ENCODE measurements at places on chromosomes 4 and X.

DNA sequence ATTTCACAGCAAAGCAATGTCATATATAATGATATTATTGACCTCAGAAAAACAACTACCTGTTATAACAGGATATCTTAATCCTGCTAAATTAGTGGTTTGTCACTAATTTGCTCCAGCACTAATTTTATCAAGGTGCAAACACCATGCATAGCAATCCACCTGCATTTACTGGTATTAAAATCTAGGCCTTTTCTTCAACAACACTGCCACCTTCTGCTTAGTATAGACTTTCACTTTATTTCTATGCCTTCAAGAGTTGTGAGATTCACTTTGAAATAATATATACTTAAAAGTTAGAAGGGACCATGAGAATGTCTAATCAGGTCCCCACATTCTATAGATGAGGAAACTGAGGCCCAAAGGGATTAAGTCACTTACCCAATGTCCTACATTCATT, 82.1 kb upstream of the IQCM start:
- no peak for DNase-seq
- H3K27me3 ChIP-seq: no peaks in the 10 kb centered on the region
- H3K4me1 ChIP-seq: no peaks in the 10 kb centered on the region
- no peak overlapping the region for H3K4me3 ChIP-seq

DNA sequence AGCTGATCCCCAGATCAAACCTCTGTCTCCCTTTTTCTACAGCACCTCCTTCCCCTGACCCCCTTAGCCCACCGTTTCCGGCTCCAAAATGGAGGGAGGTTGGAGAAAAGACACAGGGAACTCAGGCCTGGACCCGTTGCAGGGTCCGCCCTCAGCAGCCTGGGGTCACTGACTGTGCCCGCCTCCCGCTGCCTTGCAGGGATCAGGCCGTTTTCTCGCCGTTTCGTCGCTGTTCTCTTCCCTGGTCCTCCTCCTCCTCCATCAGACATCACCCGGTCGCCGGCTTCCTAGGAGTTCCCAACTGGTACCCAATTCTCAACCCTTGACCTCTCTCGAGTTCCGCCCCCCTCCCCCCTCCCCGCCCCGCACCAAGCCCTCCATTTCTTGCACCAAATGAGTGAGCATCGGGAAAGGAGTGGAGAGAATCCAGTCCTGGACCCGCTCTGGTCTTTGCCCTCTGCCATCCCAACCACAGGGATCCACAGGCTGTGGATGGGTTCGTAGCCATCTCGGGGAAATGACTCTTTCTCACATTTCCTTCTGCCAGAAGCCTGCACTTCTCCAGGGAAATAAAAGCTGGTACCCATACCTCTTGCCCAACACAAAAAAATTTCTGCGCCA, 493 bp downstream of the TCEAL5 start:
- no peaks in the 10 kb centered on the region for H3K36me3 ChIP-seq
- H3K4me1 ChIP-seq: peaks cover 9% of the 10 kb centered on the region
- H3K27me3 ChIP-seq: peaks cover 34% of the 10 kb centered on the region
- H3K4me3 ChIP-seq: peak overlapping the region; percentile 59
- no peak for DNase-seq
- H3K27ac ChIP-seq: no peak overlapping the region

DNA sequence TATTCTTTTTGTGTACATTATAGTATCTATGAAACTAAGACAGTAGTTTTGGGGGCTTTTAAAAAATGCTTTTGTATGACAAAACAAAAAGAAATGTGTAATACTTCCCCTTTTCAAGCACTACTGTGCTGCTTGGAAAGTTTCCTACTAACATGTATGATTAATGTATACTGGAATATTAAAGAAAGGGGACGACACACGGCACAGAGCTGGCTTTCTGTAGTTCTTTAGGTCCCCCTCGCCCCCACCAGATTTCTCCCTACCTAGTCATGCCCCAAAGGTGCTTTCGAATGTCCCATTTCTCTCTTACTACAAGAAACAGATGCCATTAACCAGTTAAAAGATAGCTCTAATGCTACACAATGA, 1.6 kb upstream of the AP1S2 start:
- peak overlapping the region; percentile 58 for H3K4me3 ChIP-seq
- H3K27me3 ChIP-seq: no peaks in the 10 kb centered on the region
- peaks cover 21% of the 10 kb centered on the region for H3K4me1 ChIP-seq
- peak overlapping the region; percentile 98 for H3K27ac ChIP-seq
- H3K36me3 ChIP-seq: peaks cover 8% of the 10 kb centered on the region

GRCh38 chrX:50432829-50433289, 37.8 kb downstream of the DGKK start:
- no peaks in the 10 kb centered on the region for H3K4me1 ChIP-seq
- H3K4me3 ChIP-seq: no peak overlapping the region
- H3K27ac ChIP-seq: no peak overlapping the region
- DNase-seq: no peak
- no peaks in the 10 kb centered on the region for H3K36me3 ChIP-seq
- no peaks in the 10 kb centered on the region for H3K27me3 ChIP-seq

- peaks cover 44% of the 10 kb centered on the region for H3K27me3 ChIP-seq
- peaks cover 14% of the 10 kb centered on the region for H3K4me1 ChIP-seq
- H3K36me3 ChIP-seq: no peaks in the 10 kb centered on the region
- H3K27ac ChIP-seq: no peak overlapping the region
These were observed 1.6 kb downstream of the TRPC3 start for GRCh38 chr4:121950212-121950679.

DNA sequence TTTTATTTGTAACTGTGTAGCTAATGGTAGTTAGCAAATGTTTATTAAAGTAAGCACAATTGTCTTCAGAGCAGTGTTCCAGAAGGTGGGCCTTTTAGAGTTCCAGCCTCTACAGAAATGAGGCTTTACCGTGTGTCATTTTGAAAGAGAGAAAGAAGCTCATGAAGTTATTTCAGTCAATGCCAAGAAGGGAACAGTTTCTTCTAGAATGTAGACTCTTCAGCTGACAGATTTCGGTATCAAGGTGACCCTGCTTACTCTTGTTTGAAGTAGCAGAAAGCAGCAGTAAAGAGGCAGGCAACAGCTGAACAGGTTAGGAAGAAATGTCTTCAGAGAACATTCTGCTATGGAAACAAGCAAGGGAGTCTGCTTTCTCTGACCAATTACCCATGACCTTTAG, 93.6 kb downstream of the TASL start:
- H3K27ac ChIP-seq: no peak overlapping the region
- H3K4me1 ChIP-seq: no peaks in the 10 kb centered on the region
- DNase-seq: no peak
- H3K4me3 ChIP-seq: no peak overlapping the region

DNA sequence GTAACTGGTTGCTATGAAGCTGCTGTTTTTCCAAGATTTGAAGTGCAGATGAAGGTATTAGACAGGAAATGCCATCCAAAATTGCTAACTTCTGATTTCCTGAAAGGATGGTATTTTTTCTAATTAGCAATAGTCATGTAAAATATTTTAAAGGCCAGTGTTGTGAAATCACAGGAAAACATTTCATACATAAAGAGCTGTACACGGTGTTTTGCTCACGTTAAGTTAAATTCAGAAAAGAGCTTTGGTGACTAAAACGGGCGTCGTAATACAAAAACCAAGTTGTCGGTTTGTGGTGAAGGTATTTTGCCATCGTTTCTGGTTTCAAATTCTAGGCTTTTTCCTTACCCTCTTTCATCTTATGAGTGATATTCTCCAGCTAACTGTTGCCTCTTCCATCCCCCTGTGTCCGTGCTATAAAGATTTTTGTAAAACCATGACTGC, 39.8 kb downstream of the AFF1 start:
- H3K36me3 ChIP-seq: no peaks in the 10 kb centered on the region
- no peaks in the 10 kb centered on the region for H3K27me3 ChIP-seq
- DNase-seq: no peak
- H3K4me1 ChIP-seq: peaks cover 27% of the 10 kb centered on the region

- H3K27ac ChIP-seq: no peak overlapping the region
- no peaks in the 10 kb centered on the region for H3K4me1 ChIP-seq
- no peaks in the 10 kb centered on the region for H3K36me3 ChIP-seq
- H3K4me3 ChIP-seq: no peak overlapping the region
- no peak for DNase-seq
These were observed 6.6 kb upstream of the THOC2 start for GRCh38 chrX:123739474-123739873.

- no peaks in the 10 kb centered on the region for H3K27me3 ChIP-seq
- peaks cover 9% of the 10 kb centered on the region for H3K4me1 ChIP-seq
- H3K36me3 ChIP-seq: peaks cover 34% of the 10 kb centered on the region
- DNase-seq: no peak
- H3K4me3 ChIP-seq: no peak overlapping the region
These were observed 18.9 kb downstream of the LAMP2 start for GRCh38 chrX:120450163-120450562.

- H3K27ac ChIP-seq: no peak overlapping the region
- no peak overlapping the region for H3K4me3 ChIP-seq
- H3K4me1 ChIP-seq: no peaks in the 10 kb centered on the region
- peaks cover 4% of the 10 kb centered on the region for H3K27me3 ChIP-seq
- no peaks in the 10 kb centered on the region for H3K36me3 ChIP-seq
These were observed 273.5 kb downstream of the C4orf33 start for GRCh38 chr4:129369361-129370010.

- DNase-seq: no peak
- no peak overlapping the region for H3K27ac ChIP-seq
- H3K4me1 ChIP-seq: no peaks in the 10 kb centered on the region
These were observed 914.5 kb upstream of the AGA start for GRCh38 chr4:178356725-178357124.

GRCh38 chr4:77433418-77433733, 172.2 kb upstream of the CXCL13 start:
- no peak for DNase-seq
- H3K27me3 ChIP-seq: no peaks in the 10 kb centered on the region
- no peaks in the 10 kb centered on the region for H3K36me3 ChIP-seq
- no peak overlapping the region for H3K27ac ChIP-seq
- no peak overlapping the region for H3K4me3 ChIP-seq
- peaks cover 4% of the 10 kb centered on the region for H3K4me1 ChIP-seq

- H3K4me1 ChIP-seq: no peaks in the 10 kb centered on the region
- H3K27ac ChIP-seq: no peak overlapping the region
- no peaks in the 10 kb centered on the region for H3K27me3 ChIP-seq
- H3K36me3 ChIP-seq: no peaks in the 10 kb centered on the region
These were observed 642.8 kb upstream of the DIPK2B start for GRCh38 chrX:45843518-45843917.

DNA sequence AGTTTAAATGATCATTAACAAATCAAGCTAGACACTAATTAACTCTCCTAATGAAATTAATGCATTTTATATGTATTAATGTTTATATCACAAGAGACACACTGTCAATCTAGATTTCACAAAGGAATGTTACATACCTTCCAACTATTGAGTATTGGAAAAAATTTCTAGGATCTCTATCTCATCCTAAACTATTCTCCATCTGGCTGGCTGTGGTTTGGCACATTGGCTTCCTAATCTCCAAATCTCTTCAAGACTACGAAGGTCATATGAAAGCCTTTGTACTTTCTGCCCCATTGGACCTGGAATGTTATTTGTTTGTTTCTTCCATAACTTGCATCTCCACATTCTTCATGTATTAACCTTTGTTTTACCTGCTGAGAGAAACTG, 1160.0 kb downstream of the ADGRL3 start:
- H3K27me3 ChIP-seq: no peaks in the 10 kb centered on the region
- no peak overlapping the region for H3K27ac ChIP-seq
- H3K4me3 ChIP-seq: no peak overlapping the region
- no peak for DNase-seq
- no peaks in the 10 kb centered on the region for H3K36me3 ChIP-seq

DNA sequence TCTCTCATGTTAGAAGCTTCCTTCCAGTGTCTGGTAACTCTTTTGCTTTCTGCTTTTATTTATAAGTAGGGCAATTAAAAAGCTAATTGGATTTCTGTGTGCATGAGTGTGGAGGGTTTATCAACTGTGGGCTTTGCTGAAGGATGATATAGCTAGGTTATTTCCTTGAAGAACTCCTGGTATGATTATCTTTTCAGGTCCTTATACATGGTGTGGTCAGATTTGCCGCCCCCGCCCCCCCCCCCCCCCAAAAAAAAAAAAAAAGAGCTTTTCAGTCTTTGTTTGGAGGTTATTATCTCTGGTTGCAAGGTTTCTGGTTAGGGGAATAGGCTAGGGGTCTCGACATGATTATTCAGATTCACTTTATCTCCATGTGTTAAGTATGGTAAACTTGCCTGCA, 35.9 kb downstream of the MOB1B start:
- peaks cover 5% of the 10 kb centered on the region for H3K36me3 ChIP-seq
- no peaks in the 10 kb centered on the region for H3K27me3 ChIP-seq
- H3K4me1 ChIP-seq: peaks cover 10% of the 10 kb centered on the region
- H3K4me3 ChIP-seq: no peak overlapping the region
- DNase-seq: no peak

- H3K36me3 ChIP-seq: peaks cover 69% of the 10 kb centered on the region
- no peaks in the 10 kb centered on the region for H3K27me3 ChIP-seq
- H3K4me3 ChIP-seq: no peak overlapping the region
- H3K27ac ChIP-seq: no peak overlapping the region
- no peak for DNase-seq
These were observed 127.6 kb upstream of the NUDT6 start for GRCh38 chr4:123050018-123050417.

DNA sequence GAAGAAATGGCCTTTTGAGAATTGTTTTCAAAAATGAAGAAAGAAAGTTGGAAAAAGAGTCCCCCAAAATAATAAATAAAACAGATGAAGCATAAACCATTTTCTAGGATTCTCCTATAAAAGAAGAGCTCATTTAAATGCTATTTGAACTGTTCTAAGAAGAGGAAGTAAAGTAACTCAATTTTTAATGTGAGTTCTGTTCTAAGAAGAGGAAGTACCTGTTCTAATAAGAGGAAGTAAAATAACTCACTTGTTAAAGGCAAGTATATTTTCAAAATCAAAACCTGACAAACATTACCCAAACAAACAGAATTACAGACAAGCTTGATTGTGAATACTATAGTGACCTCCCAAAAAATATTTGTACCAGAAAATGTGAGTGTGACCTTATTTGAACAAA, 1326.3 kb downstream of the C4orf33 start:
- no peak overlapping the region for H3K4me3 ChIP-seq
- peaks cover 5% of the 10 kb centered on the region for H3K4me1 ChIP-seq
- no peaks in the 10 kb centered on the region for H3K36me3 ChIP-seq
- H3K27me3 ChIP-seq: no peaks in the 10 kb centered on the region
- no peak overlapping the region for H3K27ac ChIP-seq
- DNase-seq: no peak

- H3K27me3 ChIP-seq: no peaks in the 10 kb centered on the region
- H3K27ac ChIP-seq: peak overlapping the region; percentile 73
- peak; percentile 13 for DNase-seq
- peak overlapping the region; percentile 86 for H3K4me3 ChIP-seq
- no peaks in the 10 kb centered on the region for H3K36me3 ChIP-seq
- H3K4me1 ChIP-seq: peaks cover 20% of the 10 kb centered on the region
These were observed 777 bp upstream of the CASK start for GRCh38 chrX:41923978-41924683.

DNA sequence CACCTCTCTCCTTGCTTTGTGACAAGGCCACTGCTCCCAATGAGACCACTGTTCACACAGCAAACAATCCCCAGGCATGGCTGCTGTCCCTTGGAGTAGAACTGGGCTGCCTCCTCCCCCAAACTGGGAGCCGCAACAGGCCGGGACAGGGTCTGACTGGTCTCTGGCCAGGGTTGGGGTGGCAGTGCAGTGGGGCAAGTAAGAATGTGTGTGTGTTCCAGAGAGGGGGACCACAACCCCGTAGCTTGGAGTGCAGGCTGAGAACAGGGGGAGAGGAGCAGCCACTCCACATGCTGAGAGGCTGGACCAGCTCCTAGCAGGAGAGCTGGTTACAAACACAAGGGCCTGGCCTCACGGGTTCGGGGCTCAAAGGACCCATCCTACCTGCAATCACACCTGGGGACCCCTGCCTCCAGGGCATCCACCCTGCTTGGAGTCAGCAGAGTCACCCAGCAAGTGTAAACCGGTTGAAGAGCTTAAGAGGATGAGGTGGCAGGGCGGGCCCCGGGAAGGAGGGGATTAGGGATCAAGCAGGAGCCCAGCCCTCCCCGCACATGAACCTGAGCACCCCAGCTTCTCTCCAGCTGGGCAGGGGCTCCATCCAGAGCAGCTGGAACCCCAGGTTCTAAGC, 3.8 kb upstream of the ZNF185 start:
- H3K4me3 ChIP-seq: no peak overlapping the region
- H3K36me3 ChIP-seq: no peaks in the 10 kb centered on the region
- no peak for DNase-seq
- H3K27ac ChIP-seq: no peak overlapping the region
- no peaks in the 10 kb centered on the region for H3K4me1 ChIP-seq
